ENCODE measurements at places on chromosomes 2 and 18.

- no peak for DNase-seq
These were observed 45.2 kb upstream of the NYAP2 start for GRCh38 chr2:225354281-225354774.

GRCh38 chr18:10135302-10135926 lies 221.6 kb downstream of the VAPA start:
- DNase-seq, result no peak

- DNase-seq, result no peak
These were observed 315.1 kb upstream of the KLHL29 start for GRCh38 chr2:23069923-23070322.

DNA sequence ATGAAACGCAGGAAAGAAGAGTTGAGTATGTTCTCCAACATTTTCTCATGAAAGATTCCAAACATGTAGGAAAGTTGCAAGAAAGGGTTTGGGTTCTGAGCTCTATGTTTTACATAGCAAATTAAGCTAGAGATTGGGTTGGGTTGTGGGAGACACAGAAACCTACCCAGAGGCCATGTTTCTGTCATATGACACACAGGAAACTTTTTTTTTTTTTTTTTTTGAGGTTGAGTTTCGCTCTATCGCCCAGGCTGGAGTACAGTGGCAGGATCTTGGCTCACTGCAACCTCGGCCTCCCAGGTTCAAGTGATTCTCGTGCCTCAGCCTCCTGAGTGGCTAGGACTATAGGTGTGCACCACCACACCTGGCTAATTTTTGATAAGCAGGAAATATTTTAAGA lies 57.6 kb downstream of the DOCK10 start:
- no peak for DNase-seq

- no peak for DNase-seq
These were observed 48.8 kb upstream of the SMAD7 start for GRCh38 chr18:48999569-48999968.

DNA sequence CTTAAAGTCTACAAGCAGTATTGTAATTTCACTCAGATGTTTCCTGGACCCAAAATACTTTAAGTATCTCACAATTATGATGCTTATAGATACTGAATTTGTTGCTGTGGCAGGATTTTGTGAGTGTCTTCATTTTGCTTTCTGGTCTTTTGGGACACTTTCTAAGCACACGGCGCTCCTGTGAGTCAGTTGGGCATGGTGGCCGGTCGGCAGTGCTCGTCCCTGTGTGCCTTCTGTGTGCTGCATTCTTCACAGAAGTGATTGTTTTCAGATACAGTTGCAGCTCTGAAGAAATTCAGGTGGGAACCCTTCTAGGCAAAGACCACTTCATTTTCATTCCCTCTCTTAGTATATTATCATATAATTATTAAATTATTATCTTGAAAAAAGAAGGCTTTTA lies 273.3 kb downstream of the ZNF407 start:
- DNase-seq, result peak; percentile 22

DNA sequence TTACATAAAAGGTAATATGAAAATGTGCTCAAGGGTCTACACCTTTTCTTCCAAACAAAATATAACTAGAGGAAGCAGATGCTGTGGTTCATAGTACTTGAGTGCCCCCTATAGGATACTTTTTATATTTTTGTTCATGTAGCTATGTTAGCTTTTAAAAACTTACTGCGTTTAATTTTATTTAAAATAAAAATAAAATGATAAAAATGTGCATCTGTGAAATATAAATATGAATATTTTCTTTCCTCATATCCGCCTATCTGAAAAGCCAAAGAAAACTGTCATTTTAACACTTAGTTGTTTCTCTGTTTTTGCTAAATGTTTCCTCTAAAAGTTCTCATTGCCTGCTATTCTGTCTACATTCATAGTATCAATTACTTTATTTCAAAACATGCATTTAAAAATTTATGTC lies 9.6 kb upstream of the LRP1B start:
- peak; percentile 6 for DNase-seq

- peak; percentile 25 for DNase-seq
These were observed 18.7 kb downstream of the C2orf92 start for GRCh38 chr2:97688062-97688827.

- no peak for DNase-seq
These were observed 32.3 kb downstream of the CARF start for GRCh38 chr2:202944408-202944807.

- DNase-seq, result no peak
These were observed 54.8 kb downstream of the NBAS start for GRCh38 chr2:15506229-15506819.

DNA sequence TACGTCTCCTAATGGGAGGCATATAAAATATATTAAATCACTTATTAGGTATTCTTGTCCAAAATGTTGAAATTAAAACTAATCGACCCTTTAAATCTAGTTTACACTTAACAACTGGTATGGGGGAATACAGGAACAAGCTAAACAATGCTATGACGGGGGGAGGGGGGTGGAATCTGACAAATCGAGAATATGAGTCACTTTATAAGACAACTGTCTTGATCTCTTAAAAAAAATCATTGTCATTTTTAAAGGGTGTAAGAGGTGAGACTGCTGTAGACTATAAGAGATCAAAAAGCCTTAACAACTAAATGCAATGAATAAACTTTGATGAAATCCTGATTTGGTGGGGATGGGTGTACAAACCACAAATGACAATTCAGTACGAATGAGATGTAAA lies 6.0 kb downstream of the MAP3K2 start:
- no peak for DNase-seq

- no peak for DNase-seq
These were observed 19.7 kb upstream of the TMEM17 start for GRCh38 chr2:62525549-62526269.

- no peak for DNase-seq
These were observed 110.0 kb downstream of the TPGS2 start for GRCh38 chr18:36718705-36719328.

DNA sequence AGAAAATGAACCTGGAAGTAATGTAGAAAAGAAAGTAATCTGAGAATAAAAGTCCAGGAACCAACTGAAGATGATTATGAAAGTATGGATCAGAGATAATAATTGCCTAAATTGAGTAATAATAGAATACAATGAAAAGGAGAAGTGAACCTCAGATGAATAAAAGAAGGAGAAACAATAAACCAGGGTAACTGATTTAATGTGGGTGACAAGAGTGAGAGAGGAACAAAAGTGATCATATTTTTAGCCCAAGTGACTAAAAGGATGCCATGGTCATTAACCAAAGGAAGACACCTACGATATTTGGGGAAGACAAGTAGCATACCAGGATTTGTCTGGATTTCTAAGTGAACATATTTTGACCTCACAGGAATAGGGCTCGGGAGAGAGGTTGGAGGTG lies 600.6 kb downstream of the RNF144A start:
- DNase-seq, result no peak

DNA sequence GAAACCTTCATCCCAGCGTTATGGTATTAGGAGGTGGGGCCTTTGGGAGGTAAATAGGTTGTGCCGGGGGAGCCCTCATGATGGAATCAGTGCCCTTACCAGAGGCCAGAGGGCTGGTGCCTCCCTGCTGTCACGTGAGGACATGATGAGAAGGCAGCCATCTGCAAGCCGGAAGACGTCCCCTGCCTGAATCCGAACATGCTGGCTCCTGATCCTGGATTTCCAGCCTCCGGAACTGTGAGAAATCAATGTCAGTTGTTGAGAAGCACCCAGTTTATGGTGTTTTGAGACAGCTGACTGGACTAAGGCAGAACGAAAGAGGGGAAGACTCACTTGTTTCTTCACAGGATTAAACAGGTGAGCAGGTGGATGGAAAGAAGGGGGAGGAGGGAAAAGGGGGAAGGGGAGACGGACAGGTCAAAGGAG lies 13.0 kb upstream of the KLF11 start:
- DNase-seq, result no peak

- no peak for DNase-seq
These were observed 229.0 kb downstream of the MGAT5 start for GRCh38 chr2:134482766-134483340.

- DNase-seq, result peak; percentile 37
These were observed 46.3 kb downstream of the ITSN2 start for GRCh38 chr2:24313744-24314632.

DNA sequence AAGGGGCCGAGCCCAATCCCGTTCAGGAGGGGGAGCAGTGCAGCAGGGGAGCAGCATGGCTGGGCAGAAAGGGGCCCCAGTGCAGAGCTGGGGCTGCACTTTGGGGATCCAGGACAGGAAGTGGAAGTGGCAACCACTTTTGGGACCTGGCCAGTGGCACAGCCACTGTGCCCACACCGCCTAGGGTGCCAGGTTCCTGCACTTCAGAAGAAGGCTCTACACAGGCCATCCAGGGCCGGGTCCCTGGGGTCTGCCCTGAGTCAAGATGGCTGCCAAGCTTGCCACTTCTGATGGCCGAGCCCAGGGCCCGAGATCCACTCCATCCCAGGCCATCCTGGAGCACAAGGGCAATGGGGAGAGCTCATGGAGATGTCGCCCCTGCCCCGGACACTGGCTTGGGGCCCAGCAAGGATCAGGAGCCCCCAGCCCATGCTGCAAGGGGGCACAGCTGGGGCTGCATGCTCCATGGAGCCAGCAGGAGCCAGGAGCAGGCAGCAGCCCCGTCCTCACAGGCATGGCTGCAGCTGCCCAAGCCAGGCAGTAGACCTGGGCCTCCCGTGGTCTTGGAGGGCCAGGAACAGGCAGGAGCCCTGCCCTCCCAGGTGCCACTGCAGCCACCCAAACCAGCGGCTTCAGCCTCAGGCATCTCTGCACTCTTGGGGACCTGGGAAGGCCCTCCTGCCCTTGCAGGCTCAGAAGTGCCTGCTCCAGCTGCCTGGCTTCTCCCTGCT lies 35.0 kb upstream of the ID2 start:
- no peak for DNase-seq

DNA sequence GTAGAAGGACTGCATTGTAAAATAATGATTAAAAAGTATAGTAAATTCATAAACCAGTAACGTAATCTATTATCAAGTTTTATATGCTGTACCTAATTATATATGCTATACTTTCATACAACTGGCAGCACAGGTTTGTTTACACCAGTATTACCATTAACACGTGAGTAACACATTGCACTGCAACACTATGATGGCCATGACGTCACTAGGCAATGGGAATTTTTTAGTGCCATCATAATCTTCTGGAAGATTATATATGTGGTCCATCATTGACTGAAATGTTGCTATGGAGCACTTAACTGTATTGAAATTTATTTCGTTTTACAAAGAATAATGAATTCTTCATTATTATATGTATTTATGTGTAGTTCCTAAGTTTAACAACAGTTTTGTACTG lies 45.9 kb downstream of the FAM171B start:
- no peak for DNase-seq

- DNase-seq, result no peak
These were observed 11.0 kb upstream of the IL1R1 start for GRCh38 chr2:102131564-102131963.

GRCh38 chr2:101720732-101721131 lies 23.2 kb downstream of the MAP4K4 start:
- no peak for DNase-seq

DNA sequence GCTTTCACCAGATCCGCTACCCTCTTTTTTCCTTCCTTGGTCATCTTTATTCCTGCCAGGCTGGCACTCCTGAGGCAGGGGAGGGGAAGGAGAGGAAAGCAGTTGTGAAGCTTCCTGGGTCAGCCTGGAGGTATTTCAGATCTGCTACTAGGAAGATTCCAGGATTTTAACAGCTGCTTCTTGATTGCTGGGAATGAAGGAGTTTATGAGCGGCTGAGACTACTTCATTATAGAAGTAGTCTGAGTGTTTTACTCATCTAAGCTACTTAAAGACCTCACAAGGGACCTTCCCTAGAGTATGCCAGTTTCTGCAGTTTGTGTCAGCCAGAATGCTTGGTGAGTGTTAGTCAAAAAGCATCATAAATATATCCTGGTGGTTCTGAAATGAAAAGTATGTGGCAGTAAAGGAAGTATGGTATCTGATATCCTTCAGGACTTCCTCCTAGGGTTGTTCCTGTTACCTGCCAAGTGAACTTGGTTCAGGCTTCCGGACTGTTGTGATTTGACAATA lies 1.9 kb downstream of the TANC1 start:
- DNase-seq, result no peak

DNA sequence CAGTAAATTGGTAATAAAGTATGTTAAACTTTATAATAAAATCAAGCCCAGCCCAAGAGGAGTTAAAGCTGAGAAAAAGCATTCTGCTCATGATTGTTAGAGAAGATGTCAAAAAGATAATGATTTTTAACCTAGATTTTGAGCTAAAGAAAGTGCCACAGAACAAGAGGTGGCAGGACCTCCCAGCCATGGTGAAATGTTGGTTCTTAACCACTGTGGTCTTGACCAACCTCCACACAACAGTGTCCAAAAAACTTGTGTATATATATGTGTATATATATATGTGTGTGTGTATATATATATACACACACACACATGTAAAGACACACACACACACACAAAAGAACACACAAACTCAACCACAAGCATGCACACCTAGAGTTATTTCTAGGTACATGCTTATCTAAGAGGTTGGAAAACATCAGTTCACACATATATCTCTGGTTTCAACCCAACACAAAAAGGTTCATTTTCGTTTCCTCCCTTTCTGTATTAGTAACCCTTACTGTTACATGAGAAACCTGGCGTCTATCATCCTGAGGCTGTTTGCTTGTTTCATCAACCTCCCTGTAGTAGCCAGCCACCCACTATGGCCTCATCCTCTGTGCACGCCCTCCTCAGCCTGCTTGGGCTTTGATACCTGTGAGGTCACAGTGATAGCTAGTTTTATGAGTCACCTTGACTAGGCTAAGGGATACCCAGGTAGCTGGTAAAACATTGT lies 631.8 kb upstream of the ID2 start:
- DNase-seq, result peak; percentile 79

DNA sequence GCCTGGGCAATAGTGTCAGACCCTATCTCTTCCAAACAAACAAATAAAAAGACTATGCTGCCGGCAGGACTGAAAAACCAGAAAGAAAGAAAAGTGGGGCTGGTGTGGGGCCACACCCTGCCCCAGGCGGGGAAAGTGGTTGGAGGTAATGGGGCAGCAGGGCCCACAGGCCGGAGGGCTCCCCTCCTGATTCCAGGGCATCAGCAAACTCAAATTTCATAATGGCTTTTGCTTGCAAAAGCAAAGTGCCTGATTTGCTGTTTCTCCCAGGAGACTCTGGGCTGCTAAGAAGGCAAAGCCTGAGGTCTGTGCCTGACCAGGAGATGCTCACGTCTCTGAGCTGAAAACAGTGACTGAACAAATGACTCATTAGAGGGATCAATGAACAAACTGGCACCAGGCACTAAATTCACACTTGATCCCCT lies 121.9 kb downstream of the HDAC4 start:
- DNase-seq, result no peak

- no peak for DNase-seq
These were observed 258.1 kb downstream of the LNPK start for GRCh38 chr2:175744000-175744399.

- no peak for DNase-seq
These were observed 578 bp upstream of the ACKR3 start for GRCh38 chr2:236568922-236569572.

GRCh38 chr2:166042356-166042755 lies 85.5 kb downstream of the SCN1A start:
- no peak for DNase-seq
